ENCODE measurements at places on chromosomes 13 and 19. TPM values are rescaled to one million over a fixed set of nuclear protein-coding genes. Genes with fewer than 3 reads are reported as not detected.

HAUS8 gene
- 5.1 TPM for polyA plus RNA-seq

PSG1 gene
- 0.67 TPM for polyA plus RNA-seq

LGI4 gene
- 6.4 TPM for polyA plus RNA-seq

F7 gene
- polyA plus RNA-seq: 1.3 TPM
